ENCODE measurements at places on chromosomes 7 and 10. TPM values are rescaled to one million over a fixed set of nuclear protein-coding genes. Genes with fewer than 3 reads are reported as not detected.

Gene HHEX
- total RNA-seq: 4.9 TPM

Gene DEPP1
- 143 TPM for total RNA-seq

Gene TASOR2
- total RNA-seq: 41.7 TPM

GRCh38 chr7:108094933-108095710 is 35.0 kb downstream of the LAMB4 start:
- peak; percentile 78 for DNase-seq

- no peak for DNase-seq
These were observed 8.1 kb downstream of the ADCY1 start for GRCh38 chr7:45582136-45582749.

DNA sequence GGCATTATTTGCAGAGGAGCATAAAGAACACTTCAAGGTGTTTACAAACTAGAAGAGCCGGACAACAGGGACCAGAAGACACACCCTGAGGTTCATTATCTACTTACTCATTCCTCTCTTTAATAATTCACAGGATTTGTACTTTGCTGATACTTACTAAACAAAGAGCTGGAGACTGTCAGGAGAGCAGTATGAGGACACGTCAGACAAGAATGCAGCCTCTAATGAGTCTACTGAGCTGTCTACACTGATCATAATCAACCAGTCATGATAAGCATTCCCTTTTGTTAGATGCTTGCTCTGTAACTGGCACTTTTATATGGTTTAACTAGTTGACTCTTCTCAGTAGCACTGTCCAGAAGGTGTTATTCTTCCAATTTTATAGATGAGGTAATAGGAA is 243.3 kb upstream of the CDC14C start:
- DNase-seq: no peak

GRCh38 chr10:14191407-14191806 is 139.3 kb downstream of the FRMD4A start:
- no peak for DNase-seq

DNA sequence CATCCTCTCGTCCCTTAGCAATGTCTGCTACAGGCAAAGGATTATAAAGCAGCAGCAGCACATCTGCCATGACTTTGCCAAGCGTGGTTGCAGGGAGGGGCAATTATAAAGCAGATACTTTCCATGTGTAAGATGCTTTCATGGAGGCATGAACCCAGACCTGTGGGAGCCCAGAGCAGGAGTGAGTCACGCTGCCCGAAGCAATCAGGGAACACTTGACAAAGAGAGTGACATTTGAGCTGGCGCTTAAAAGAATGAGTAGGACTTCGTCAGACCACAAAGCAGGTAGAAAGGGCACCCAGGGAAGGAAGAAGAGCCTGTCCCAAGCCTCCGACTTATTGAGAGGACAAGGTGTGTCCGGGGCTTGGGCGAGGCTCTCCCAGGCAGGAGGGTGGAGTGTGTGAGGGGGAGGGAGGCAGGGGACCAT is 147.2 kb downstream of the MYOF start:
- no peak for DNase-seq

DNA sequence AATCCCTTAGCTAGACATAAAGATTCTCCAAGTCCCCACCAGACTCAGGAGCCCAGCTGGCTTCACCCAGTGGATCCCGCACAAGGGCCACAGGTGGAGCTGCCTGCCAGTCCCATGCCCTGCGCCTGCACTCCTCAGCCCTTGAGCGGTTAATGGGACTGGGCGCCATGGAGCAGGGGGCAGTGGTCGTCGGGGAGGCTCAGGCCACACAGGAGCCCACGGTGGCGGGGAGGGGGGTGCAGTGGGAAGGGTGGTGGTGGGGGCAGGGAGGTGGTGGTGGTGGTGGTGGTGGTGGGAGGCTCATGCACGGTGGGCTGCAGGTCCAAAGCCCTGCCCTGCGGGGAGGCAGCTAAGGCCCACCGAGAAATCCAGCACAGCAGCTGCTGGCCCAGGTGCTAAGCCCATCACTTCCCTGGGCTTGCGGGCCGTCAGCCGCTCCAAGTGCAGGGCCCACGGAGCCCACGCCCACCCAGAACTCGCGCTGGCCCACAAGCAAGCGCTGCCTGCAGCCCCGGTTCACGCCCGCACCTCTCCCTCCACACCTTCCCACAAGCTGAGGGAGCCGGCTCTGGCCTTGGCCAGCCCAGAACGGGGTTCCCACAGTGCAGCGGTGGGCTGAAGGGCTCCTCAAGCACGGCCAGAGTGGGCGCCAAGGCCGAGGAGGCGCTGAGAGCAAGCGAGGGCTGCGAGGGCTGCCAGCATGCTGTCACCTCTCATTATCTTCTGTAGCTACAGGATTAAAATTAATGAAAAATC is 732.5 kb upstream of the POM121L12 start:
- no peak for DNase-seq

- DNase-seq: no peak
These were observed 16.5 kb downstream of the MDH2 start for GRCh38 chr7:76064208-76064970.

- no peak for DNase-seq
These were observed 577.1 kb downstream of the CALN1 start for GRCh38 chr7:71835056-71835455.

DNA sequence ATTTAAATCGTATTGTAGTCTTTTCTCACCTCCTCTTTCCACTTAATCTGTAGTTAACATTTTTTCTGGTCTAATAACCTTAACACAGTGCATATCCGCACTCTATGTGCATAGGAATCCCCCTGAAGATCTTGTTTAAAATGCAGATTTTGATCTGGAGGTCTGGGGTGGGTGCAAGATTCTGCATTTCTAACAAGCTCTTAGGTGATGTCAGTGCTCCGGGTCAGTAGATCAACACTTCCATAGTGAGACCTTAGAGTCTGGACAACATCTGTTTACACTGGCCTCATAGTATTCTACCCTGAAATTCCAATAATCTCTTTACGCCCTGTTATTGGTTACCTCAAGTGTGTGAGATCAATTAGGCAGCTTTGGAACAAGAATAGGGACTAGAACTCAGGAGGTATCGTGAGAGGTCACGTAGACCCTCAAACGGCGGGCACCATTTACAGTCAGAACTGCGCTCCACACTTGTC is 434 bp upstream of the PLEKHA8 start:
- no peak for DNase-seq
